ENCODE measurements at places on chromosomes 3 and 15. TPM values are rescaled to one million over a fixed set of nuclear protein-coding genes. Genes with fewer than 3 reads are reported as not detected.

DNA sequence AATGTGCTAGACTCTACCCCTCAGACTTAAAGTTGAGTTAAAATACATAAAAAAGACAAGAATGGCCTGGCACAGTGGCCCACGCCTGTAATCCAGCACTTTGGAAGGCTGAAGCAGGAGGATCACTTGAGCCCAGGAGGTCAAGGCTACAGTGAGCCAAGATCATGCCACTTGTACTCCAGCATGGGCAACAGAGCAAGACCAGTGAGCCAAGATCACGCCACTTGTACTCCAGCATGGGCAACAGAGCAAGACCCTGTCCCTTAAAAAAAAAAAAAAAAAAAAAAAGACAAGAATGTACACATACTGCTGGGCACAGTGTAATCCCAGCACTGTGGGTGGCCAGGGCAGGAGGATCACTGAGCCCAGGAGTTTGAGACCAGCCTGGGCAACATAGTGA is 17.4 kb downstream of the DIS3L start:
- DNase-seq: no peak

DNA sequence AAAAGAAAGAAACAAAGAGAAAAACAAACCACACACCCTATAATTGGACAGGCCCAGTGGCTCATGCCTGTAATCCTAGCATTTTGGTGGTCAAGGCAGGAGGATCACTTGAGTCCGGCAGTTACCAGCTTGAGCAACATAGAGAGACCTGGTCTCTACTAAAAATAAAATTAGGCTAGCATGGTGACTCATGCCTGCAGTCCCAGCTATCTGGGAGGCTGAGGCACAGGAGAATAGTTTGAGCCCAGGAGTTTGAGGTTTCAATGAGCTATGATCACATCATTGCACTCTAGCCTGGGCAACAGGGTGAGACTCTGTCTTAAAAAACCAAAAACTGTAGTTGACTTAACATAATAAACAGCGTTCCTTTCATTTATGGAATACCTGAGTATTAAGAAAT is 72.3 kb upstream of the ST3GAL6 start:
- DNase-seq: no peak

The DUOX2 gene
- polyA plus RNA-seq: 0.08 TPM

- no peak for DNase-seq
Measured at GRCh38 chr3:189680723-189681122, 49.5 kb downstream of the TP63 start.

The SKOR1 gene
- polyA plus RNA-seq: 0.44 TPM

The STRA6 gene
- 36.8 TPM for polyA plus RNA-seq

DNA sequence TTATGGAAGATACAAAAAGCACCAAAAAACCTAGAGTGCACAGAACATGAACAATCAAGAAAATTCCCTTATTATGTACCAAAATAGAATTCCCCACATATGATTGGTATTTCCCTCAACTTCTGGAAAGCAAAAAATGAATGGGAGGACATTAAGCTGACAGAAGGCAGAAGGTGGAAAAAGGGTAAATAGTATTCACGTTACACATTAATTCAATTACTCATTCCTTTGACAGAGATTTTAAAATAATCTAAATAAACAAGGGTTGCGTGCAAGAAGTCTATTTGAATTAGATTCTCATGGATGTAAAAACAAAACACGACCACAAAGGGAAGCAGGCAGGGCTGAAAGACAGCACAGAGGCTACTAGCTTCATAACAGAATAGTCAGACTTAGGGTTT is 260.5 kb upstream of the ZPLD1 start:
- DNase-seq: no peak

The DYNLT2B gene
- polyA plus RNA-seq: 34.2 TPM

DNA sequence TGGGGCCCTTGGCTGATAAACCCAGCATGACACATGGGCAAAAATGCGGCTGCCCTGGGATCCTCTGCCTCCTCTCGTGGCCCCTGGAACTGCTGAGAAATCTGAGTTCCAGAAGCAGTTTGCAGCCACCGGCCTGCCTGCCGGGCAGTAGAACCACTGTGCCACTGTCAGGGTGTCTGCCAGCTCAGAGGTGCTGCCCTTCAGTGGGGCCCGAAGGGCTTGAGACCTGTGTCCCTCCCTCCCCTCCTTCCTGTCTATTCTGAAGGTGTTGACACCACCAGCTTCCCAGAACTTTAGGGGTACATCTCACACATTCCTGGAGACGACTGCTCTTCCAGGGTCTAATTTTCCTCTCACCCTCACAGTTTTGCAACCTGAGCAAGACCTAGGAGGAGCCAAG is 88.2 kb upstream of the POMGNT2 start:
- DNase-seq: no peak

DNA sequence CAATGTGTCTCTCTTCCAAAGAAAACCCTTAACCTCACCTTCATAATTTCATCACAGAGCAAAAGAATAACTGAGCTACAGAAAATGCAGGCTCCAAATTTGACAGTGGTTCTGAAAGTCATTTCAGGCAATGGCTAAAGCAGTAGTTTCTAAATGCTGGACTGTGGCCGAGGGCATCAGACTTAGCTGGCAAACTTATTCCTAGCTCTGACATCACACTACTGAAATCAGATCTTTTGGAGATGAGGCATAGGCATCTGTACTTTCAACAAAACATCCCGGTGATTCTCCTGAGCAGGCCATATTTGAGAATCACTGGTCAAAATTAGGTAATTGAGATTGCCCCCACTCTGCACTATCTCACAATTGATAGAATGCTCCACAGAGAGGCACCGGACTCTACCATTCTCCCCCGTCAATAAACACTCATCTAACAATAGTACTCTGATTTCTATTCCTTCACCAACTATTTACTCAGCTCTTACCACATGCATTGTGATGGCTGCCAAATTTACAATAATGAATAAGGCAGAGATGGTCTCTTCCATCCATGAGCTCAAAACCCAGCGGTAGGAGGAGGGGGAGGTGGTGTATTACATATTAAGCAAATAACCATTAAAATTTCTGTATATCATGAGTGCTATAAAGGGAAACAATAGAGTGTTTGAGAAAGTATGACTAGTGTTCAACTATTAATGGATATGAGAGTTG is 57.3 kb upstream of the SPRED1 start:
- no peak for DNase-seq

- DNase-seq: no peak
Measured at GRCh38 chr3:45103753-45104714, 42.1 kb downstream of the CDCP1 start.

The ZNF619 gene
- polyA plus RNA-seq: 7.2 TPM

The COLQ gene
- polyA plus RNA-seq: 4.3 TPM

GRCh38 chr3:71997066-71997653 is 212.2 kb upstream of the PROK2 start:
- DNase-seq: no peak

The PRTG gene
- polyA plus RNA-seq: 13.6 TPM

DNA sequence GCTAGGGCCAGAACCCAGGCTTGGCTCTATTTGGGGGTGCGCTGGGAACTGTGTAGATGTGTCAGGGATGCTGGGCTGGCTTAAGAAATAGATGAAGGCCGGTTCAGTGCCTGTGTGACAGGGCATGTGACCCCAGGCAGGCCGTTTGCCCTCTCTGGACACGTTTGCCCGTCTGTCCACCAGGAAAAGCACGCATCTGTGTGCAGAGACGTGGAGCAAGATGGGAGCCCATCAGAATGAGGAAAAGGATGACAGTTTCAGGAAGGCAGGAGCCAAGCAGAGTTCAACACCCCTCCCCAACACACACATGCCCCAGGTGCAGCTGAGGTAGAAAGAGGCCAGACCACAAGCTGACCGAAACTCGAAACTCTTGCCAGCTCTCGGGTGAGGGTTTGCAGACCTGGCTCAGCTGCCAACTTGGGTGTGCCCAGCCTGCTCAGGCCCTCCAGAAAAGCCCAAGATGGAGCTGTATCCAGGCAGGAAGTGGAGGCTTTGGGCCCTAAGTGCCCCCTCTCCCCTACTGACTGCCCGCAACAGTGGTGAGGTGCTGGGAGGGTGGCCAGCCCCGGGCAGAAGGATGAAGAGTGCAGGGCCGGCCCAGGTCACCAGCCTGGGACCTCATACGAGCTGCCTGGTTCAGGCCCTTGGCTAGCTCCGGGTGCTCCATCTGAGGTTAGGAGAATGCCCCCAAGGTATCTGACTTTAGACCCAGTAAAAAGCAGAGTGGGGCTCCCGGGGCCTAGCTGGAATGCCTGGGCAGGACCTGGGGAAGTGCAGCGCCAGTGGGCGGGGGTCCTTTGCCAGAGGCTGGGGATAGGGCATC is 10.2 kb upstream of the MESP1 start:
- no peak for DNase-seq

GRCh38 chr3:125200731-125201139 is 11.8 kb downstream of the SLC12A8 start:
- DNase-seq: no peak

The PRKAR2A gene
- polyA plus RNA-seq: 46.2 TPM

GRCh38 chr3:68996356-68996995 is 17.0 kb downstream of the EOGT start:
- DNase-seq: no peak

- no peak for DNase-seq
Measured at GRCh38 chr15:53397041-53397616, 362.3 kb downstream of the WDR72 start.

DNA sequence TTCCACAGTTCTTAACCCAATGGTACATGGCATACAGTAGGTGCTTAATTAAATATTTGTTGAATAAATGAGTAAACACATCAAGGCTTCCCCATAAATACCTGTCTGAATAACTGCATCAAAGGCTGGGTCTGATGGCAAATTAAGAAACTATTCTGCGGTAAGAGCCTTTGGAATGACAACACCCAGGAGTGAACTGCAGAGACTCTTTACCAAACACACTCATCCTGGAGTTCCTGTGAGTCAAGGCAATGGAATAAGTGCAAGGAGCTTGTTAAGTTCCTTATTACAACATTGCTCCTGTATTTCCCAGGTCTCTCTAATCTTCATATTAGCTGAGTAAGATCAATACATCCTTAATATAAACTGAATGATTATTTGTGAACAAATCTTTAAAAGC is 119.9 kb upstream of the STT3B start:
- DNase-seq: no peak

The FOXB1 gene
- 0.09 TPM for polyA plus RNA-seq

- DNase-seq: no peak
Measured at GRCh38 chr3:148459931-148460513, 237.7 kb upstream of the AGTR1 start.

The C3orf49 gene
- 0.42 TPM for polyA plus RNA-seq

The HYAL1 gene
- 6.4 TPM for polyA plus RNA-seq

DNA sequence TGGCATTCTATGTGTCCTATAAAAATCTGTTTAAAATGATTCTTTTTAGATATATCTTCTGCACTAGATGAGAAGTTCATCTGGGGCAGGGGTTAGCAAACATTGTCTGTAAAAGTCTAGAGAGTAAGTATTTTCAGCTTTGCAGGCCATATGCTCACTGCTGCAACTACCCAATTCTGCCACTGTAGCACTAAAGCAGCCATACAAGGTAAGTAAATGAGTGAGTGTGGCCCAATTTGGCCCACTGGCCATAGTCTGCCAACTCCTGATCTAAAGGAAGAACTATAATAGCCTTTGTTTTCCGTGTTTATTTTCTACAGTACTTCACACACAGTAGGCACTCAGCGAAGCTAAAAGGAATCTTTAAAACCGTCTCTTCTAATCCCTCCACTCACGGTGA is 42.3 kb downstream of the DLG1 start:
- no peak for DNase-seq

DNA sequence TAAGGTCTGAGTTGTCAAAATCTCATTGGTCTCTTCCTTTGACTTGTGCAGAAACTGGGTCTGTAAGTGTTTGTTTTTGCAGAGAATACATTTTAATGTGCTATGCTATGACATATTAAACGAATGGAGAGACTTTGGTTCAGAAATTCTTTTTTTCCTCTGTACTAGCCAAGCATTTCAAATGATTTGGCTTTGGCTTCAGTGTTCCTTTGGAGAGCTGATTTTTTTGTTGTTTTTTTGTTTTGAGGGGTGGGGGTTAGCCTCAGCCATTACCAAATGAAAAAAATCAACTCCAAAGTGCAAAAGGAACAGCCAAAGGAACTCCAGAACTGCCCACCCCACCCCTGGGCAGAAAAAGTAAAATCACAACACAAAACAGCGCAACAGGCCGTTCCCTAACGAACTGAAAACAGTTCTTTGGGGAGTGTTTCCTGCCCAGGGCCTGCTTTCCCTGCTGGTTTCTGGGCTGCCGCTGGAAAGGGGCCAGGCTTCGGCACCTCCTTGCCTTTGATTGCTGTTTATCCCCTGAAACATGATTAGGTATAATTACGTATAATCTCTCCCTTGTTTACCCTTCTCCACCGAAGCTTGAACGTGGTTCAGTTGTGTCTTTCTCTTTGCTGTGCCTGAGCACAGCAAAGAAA is 57.6 kb upstream of the NEO1 start:
- DNase-seq: no peak

DNA sequence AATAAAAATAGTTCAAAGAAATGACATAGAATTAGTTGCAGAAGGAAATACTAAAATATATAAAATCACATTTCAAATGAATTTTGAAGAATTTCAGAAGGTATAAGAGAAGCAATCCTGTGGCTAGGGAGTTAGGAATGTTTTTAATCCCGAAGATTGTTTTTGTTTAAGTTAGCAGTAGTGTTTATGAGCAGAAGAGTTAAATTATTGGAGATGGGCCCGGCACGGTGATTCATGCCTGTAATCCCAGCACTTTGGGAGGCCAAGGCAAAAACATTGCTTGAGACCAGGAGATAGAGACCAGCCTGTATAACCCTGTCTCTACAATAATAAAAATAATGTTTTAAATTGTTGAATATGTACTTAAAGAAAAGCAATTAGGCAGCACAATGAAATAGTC is 432.5 kb downstream of the MFSD1 start:
- DNase-seq: no peak

The IMPG2 gene
- 0.44 TPM for polyA plus RNA-seq

DNA sequence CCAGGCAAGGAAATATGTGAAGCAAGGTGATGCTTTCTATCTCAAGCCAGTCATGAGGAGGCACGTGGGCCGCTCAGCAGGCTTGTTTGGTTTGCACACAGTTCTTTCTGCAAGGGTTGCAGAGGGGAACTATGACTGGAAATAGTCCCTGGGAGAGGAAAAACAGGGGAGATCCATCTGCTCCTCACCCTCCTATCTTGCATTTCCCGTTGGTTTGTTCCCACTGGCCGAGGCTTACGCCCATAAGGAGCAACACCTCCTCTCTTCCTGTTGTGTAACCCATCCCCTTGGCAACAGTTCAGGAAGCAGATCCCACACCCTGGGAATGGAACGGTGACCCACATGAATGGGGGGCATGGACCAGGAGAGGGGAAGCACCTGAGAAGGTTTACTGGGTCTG is 72.1 kb upstream of the MAGI1 start:
- no peak for DNase-seq

- DNase-seq: no peak
Measured at GRCh38 chr15:36239509-36239908, 339.9 kb upstream of the CDIN1 start.

DNA sequence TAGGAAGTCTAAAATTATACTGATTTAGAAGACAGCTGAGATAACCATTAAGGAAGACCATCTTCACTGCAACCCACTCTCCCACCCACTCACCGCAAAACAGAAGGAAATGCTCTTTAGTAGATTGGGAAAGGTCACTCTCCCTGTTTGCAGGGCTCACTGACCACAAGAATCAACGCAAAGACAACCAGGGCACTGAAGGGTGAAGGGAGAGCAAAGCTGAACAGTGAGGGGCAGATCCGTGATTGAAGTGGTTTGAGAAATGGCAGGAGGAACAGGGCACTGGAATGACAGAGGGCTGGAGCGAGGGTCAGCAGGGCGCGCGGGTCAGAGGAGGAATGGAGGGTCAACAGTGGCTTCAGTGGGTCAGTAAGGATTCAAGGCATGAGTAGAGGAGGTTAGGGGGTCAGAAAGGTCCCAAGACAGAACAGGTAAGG is 520 bp downstream of the MESD start:
- no peak for DNase-seq
